Activated CD4-positive, alpha-beta memory T cell treated with anti-CD3 and anti-CD28 coated beads, Interleukin-2, amount 10 ng/mL, durations not matched to agents 7 days and 5 days (primary cell): ENCODE measurements at places on chromosomes 1 and 21. TPM values are rescaled to one million over a fixed set of nuclear protein-coding genes. Genes with fewer than 3 reads are reported as not detected.

Gene DCDC2B
- total RNA-seq: 0.13 TPM

DNA sequence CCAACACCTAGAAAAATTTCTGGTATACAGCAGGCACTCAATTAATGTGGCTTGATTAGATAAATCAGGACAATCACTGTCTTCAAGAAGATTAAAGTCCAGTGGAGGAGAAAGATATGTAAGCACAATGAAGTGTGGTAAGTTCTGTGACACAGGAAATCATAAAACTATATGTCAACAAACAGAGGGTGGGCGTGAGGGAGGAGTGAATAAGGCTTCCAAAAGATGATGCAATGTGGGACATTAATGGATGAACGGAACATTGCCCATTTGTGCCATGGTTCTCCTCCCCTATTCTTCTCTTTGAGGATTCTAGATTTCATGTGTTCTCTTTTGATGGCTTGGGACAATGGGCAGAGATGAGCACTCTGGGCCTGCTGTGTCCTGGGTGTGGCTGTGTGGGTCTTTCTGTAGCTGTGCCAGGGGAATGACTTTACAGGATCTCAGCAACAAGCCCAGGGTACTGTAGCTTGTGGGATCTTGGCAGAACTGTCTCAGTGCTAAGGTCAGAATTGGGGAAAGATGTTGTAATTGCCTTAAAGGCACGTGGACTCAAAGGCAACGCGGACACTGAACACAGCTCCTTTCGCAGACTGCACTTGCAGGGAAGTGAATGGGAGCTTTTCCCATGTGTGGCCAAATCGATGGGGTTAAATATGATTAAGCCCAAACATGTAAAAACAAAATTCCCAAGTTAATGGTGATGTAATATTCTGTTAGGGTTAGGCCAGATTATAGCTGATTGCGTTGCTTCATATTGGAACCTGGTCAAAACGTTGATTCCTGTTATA is 366.9 kb downstream of the TGFB2 start:
- no peak overlapping the region for H3K4me3 ChIP-seq
- no peak overlapping the region for H3K27ac ChIP-seq
- no peaks in the 10 kb centered on the region for H3K36me3 ChIP-seq
- DNase-seq: no peak
- no peaks in the 10 kb centered on the region for H3K27me3 ChIP-seq

GRCh38 chr1:83761167-83762038 is 237.5 kb downstream of the TTLL7 start:
- H3K36me3 ChIP-seq: no peaks in the 10 kb centered on the region
- H3K27ac ChIP-seq: no peak overlapping the region
- H3K4me1 ChIP-seq: no peaks in the 10 kb centered on the region
- no peak overlapping the region for H3K4me3 ChIP-seq
- no peak for DNase-seq

- no peak overlapping the region for H3K27ac ChIP-seq
- no peaks in the 10 kb centered on the region for H3K36me3 ChIP-seq
- H3K4me1 ChIP-seq: peaks cover 6% of the 10 kb centered on the region
Observed at GRCh38 chr1:85585799-85586198, 5.2 kb downstream of the CCN1 start.

DNA sequence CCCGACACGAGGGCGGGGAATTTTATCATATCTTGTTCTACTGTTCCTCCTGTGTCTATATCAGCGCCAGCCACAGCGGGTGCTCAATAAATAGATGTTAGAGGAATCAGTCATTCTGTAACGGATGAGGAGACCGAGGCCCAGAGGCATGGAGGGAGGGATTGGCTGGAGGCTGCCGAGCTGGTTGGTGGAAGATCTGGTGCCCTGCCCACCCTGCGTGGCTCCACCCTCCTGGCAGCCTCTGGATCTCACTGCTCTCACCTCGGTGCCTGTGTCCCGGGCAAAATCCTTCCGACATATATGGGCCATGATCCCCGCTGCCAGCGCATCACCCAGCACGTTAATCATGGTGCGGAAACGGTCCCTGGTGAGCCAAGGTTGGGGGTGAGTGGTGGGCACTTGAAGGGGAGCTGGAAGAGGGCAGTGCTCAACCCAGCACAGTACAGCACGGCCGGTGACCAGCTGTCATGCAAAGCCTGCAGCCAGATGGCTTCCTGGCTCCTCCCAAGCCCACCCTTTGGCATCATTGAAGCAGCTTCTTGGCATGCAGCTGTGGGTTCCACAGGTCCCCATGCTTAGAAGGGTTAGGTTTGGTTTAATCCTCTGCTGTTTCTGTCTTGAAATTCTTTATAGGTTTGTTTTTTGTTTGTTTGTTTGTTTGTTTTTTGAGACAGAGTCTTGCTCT is 26.7 kb downstream of the PODN start:
- H3K4me1 ChIP-seq: no peaks in the 10 kb centered on the region
- DNase-seq: no peak
- H3K27me3 ChIP-seq: no peaks in the 10 kb centered on the region
- no peak overlapping the region for H3K27ac ChIP-seq
- no peaks in the 10 kb centered on the region for H3K36me3 ChIP-seq
- H3K4me3 ChIP-seq: no peak overlapping the region

Gene IFI44L
- total RNA-seq: 420 TPM

Gene BCAN
- total RNA-seq: not detected

DNA sequence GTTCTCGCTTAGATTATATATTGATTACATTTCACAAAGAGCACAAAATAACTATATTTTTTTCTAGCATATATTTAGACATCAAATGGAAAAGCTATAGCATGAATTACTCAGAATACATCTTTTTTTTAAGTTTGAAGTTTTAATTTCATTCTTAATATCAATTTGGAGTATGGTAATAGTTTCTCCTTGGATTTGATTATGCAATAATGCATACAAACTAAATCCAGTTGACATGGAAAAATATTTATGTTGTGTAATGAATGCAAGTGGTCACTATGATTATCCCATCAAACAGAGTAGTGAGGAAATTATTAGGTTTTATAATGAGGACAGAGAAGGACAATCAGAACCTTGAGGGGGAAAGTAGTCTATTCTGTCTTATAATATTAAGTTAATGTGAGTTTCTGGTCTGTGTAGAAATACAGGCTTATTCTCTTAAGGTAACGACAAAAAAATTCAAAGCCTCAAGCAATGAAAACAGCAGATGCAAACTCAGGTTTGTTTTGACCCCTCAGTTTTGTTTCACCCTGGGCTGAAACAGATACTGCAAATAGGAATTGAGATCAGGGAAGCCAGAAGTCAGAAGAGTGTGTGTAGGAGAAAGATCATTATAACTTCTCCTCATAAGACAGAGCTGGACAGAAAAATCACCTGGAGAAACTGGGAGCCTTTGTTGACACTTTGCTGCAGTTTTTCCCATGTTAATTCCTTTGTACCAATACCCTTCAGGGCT is 23.7 kb downstream of the LRRC8B start:
- H3K36me3 ChIP-seq: peaks cover 23% of the 10 kb centered on the region
- H3K27ac ChIP-seq: no peak overlapping the region

DNA sequence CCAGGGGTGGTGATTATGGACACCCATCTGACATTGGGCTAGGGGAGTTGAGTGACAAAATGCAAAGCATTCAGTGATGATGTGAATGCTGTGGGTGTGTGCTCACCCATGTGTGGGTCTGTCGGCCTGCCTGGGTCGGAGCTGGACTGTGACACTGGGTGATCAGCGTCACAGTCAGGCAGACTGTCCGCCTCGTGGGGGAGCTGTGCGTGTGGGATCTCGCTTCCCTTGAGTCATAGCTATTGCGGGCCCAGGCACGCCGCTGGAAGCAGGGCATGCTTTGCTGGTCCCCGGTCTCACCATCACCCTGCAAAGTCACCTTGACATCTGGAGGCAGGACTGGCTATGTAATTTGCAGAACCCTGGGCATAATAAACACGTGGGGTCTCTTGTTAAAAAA is 156.9 kb upstream of the IGSF21 start:
- H3K36me3 ChIP-seq: no peaks in the 10 kb centered on the region
- DNase-seq: no peak
- no peaks in the 10 kb centered on the region for H3K27me3 ChIP-seq
- no peak overlapping the region for H3K4me3 ChIP-seq
- H3K27ac ChIP-seq: no peak overlapping the region
- no peaks in the 10 kb centered on the region for H3K4me1 ChIP-seq

DNA sequence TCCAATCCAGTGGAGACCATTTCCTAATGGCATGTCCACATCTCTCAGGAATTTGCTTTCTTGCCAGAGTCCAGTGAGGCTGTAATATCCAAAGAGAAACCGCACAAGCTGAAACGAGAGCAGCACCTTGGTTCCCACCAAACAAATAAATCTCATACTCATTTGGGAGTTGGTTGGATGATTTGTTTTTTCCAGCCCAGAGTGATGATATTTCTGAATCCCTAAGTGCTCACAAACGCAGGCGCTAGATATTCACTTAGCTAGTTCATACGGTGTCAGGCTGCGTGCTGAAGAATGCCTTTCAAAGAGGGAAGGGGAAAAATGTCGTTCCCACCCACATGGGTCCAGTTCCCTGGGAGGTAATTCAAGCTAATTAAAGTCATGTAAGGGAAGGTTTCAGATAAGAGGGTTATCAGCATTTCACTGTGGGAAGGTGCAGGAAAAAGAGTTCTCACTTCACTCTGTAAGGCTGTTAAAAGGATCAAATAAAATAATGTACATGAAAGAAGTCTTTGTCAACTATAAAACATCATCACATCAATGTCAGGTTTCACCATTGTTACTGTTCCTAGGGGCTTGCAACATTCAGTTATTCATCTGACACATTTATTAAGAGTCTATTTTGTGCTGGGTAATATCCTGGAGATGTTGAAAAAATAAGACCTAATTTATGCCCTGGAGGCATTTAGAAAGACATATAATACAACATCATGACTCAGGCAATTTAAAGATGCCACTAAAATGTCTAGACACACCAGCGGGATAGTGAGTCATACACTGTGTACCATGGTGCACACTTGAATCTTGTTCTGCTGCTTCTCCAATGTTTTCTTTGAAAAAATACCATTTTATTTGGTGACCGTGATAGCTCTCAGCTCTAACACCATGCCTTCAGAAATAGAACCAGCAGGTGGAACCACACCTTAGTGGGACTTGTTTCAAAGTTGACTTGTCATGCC is 19.3 kb downstream of the DPT start:
- H3K27ac ChIP-seq: no peak overlapping the region
- no peak for DNase-seq
- no peaks in the 10 kb centered on the region for H3K36me3 ChIP-seq
- no peaks in the 10 kb centered on the region for H3K4me1 ChIP-seq
- H3K4me3 ChIP-seq: no peak overlapping the region

- no peaks in the 10 kb centered on the region for H3K36me3 ChIP-seq
- H3K4me1 ChIP-seq: no peaks in the 10 kb centered on the region
- no peak overlapping the region for H3K4me3 ChIP-seq
- no peaks in the 10 kb centered on the region for H3K27me3 ChIP-seq
- no peak for DNase-seq
- H3K27ac ChIP-seq: no peak overlapping the region
Observed at GRCh38 chr1:119220991-119221390, 80.5 kb upstream of the WARS2 start.

Gene CKS1B
- total RNA-seq: 162 TPM

DNA sequence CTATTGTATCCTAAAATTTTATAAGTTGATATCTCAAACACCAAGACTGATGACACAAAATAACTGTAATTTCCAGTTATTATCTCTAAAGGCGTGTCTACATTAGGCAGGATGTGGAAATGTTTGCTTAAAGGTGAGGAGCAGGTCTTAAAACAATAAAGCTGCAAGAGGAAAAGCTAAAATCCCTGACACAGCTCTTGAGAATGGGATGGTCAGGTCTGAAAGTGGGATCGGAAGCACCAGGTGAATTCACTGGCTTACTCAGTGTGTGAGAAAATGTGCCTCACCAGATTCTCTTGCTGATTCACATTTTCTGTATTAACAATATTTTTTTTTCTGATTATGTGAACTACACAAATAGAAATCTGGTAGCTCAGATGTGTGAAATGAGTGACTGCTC is 421.9 kb upstream of the ADAMTS5 start:
- no peak for DNase-seq
- H3K27me3 ChIP-seq: no peaks in the 10 kb centered on the region
- H3K4me3 ChIP-seq: no peak overlapping the region
- no peaks in the 10 kb centered on the region for H3K4me1 ChIP-seq
- no peaks in the 10 kb centered on the region for H3K36me3 ChIP-seq
- H3K27ac ChIP-seq: no peak overlapping the region

DNA sequence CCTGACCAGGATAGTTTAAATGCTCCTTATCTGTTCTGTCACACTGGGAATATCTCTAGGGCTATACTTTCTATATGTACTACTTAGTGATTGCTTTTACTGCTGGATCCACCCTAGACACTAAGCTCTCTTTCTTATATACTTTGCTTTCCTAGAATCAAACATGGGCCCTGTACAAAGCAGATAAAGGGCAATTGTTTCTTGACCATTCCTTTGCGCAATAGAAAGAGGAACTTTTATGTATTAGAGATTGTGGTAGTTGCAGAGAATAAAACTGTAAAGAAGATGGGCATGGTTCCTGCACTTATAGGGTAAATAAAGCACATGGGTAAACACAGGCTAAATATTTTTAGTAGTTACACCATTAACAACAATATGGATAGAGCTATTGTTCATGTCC is 58.8 kb downstream of the ATP6V1G3 start:
- H3K4me3 ChIP-seq: no peak overlapping the region
- H3K27me3 ChIP-seq: no peaks in the 10 kb centered on the region
- H3K27ac ChIP-seq: no peak overlapping the region
- no peaks in the 10 kb centered on the region for H3K4me1 ChIP-seq
- peaks cover 5% of the 10 kb centered on the region for H3K36me3 ChIP-seq
- DNase-seq: no peak

- no peak overlapping the region for H3K4me3 ChIP-seq
- DNase-seq: no peak
- peaks cover 5% of the 10 kb centered on the region for H3K27me3 ChIP-seq
- H3K27ac ChIP-seq: peak overlapping the region; percentile 51
- peaks cover 52% of the 10 kb centered on the region for H3K4me1 ChIP-seq
- H3K36me3 ChIP-seq: no peaks in the 10 kb centered on the region
Observed at GRCh38 chr1:202831906-202832305, 21.2 kb downstream of the PCAT6 start.

- no peak overlapping the region for H3K4me3 ChIP-seq
- H3K27ac ChIP-seq: no peak overlapping the region
- DNase-seq: no peak
- no peaks in the 10 kb centered on the region for H3K27me3 ChIP-seq
- no peaks in the 10 kb centered on the region for H3K4me1 ChIP-seq
Observed at GRCh38 chr1:213564215-213564659, 423.5 kb upstream of the PROX1 start.
